Activated T-helper 17 cell treated with anti-CD3 and anti-CD28 coated beads, Interleukin-2, amount 50 U/mL, for 72 hours (primary cell): ENCODE measurements at places on chromosomes 3 and 15. TPM values are rescaled to one million over a fixed set of nuclear protein-coding genes. Genes with fewer than 3 reads are reported as not detected.

SNX33 gene
- total RNA-seq: 2.6 TPM

CEP97 gene
- 16.9 TPM for total RNA-seq

FRMD5 gene
- 0.66 TPM for total RNA-seq

HGD gene
- total RNA-seq: 3.4 TPM

P2RY1 gene
- total RNA-seq: 0.17 TPM

SSUH2 gene
- total RNA-seq: not detected

ACAP2 gene
- total RNA-seq: 74.0 TPM

GRM7 gene
- not detected for total RNA-seq

CHDH gene
- 1.1 TPM for total RNA-seq

CADPS gene
- total RNA-seq: not detected

LYZL4 gene
- total RNA-seq: not detected

DBR1 gene
- total RNA-seq: 28.6 TPM

TIMP4 gene
- total RNA-seq: not detected

PLCH1 gene
- not detected for total RNA-seq

CASR gene
- 3.9 TPM for total RNA-seq

PRSS50 gene
- 0.11 TPM for total RNA-seq

GRK7 gene
- 0.09 TPM for total RNA-seq

ZPLD1 gene
- not detected for total RNA-seq
